Bronchial smooth muscle cell (primary cell): ENCODE measurements at places on chromosomes 12 and 14. TPM values are rescaled to one million over a fixed set of nuclear protein-coding genes. Genes with fewer than 3 reads are reported as not detected.

Gene LRCOL1
- total RNA-seq, result 0.16 TPM in 1 of 2 replicates, not detected in the other

Gene ACSS3
- 12.2 and 16.2 TPM in 2 replicates for total RNA-seq

Gene SETD3
- total RNA-seq, result 24.0 and 30.4 TPM in 2 replicates

Gene NANOG
- total RNA-seq, result under 0.01 TPM in 1 of 2 replicates, not detected in the other

Gene HOXC9
- total RNA-seq, result 0.52 and 0.63 TPM in 2 replicates

Gene SARNP
- 65.7 and 101 TPM in 2 replicates for total RNA-seq

Gene AICDA
- total RNA-seq, result not detected in 2 replicates
